ENCODE measurements at places on chromosomes 1 and 21.

GRCh38 chr1:184840596-184840995, 85.9 kb upstream of the EDEM3 start:
- DNase-seq, result no peak

- DNase-seq, result no peak
Measured at GRCh38 chr1:951364-951763, 7.7 kb downstream of the NOC2L start.

DNA sequence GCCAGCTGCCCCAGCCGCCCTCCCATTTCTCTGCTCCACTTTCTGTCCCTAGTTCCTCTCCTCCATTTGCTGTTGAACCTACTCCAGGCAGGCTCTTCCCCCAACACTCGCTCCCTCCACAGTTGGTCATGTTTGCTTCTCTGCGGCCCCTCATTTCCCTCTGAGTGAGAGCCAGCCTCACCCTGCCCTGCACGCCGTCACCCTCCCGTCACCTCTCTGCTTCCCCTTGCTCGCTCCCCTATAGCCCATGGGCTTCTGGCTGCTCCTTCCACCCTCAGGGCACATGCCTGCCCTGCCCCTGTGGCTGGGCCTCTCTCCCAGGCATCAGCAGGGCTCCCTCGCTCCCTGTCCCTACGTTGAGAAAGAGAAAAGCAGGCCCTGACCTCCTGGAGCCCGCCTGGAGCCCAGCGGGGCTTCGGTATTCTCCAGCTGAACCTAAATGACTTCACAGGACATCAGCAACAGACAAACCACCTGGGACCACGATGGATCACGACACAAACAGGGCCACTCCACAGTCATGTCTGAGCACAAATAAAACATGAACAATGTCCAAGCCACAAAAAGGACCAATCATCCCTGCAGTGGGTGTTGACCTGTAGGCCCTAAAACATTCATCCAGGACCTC, 13.3 kb upstream of the THEMIS2 start:
- DNase-seq, result no peak

GRCh38 chr1:25178917-25179561, 53.3 kb downstream of the SYF2 start:
- DNase-seq, result no peak

DNA sequence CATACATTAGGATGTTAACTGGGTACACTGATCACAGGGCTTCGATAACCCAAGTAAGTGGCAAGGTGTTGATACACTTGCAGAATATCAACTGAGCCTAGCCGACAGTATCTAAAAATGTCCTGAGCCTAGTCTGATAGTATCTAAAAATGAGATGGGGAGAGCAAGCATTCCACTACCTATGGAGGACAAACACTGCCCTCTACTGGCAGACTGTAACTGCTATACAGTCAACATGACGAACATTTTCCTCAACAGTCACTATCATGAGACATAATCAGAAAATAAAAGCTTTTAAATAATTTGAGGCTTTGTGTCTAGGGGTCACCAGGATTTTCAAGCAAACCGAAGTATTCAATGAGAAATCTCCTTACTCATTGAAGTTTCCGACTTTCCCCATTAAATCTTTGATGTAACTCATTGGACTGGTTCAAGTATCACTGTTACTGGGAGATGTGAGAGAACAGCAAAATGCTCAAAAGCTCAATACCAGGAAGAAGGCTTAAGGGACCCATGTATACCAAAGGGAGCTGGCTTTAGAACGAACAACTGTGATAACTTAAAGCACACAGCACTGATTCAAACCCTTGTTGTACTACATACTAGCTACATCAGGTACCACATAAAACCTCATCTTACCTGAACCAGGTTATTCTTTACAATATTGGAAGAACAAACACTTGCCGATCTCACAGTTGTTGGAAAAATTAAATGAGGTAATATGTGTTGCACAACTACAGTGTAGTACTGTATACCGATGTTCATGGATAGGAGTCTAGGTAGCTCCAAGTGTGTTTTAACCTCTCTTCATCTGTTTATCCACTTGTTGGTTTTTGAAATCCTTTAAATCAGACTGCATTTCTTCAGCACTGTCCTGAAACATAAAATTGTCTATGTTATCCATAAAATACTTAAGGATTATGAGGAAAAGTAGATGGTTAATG, 31.1 kb upstream of the SLC45A3 start:
- peak; percentile 22 for DNase-seq

DNA sequence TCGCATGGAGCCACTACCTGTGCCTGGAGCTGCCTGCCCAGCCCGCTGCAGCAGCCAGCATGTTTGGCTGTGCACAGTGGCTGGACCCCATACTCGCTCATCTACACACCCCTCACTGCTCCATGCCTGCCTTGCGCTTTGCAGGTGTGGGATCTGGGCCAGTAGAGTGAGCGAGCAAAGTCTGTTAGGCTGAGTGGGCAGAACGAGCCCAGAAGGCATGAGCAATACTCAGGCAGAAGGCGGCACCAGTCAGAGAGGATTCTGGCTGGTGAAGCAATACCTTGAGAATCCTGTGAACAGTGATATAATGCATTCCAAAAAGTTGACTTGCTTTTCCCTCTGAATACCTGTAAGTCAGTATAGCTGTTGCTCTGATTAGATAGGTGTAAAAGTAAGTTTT, 816.4 kb downstream of the KCNT2 start:
- DNase-seq, result no peak

DNA sequence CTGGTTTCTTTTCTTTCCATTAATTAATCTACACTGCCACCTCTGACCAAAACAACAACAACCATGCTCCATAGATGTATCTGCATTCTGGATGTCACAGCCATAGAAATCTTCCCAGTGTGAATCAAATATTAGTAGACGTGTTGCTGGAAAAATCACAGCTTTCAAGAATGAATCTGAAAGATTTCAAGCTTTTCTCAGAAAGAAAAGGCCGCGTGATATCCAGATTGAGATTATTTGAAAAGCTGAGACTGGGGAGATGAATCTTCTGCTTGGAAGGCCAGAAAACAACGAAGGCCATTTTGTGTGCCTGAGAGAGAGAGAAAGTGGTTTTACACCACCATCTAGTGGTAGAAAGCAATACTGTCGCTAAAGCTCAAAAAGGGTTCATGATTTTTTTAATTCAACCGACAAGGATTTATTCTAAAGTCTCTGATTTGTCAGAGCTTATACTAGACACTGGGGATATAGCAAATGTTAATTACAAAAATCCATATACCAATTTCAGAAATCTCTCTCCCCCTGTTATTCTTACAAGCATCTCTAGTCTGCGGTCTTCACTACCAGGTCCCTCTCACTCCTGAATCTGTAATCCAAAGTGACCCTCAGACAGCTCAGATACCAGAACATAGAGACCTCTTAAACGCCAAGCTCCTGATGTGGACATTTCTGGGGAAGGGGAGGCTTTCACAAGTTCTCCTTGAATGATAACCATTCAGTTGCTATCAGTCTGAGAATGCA, 87.5 kb upstream of the SGIP1 start:
- peak; percentile 15 for DNase-seq

DNA sequence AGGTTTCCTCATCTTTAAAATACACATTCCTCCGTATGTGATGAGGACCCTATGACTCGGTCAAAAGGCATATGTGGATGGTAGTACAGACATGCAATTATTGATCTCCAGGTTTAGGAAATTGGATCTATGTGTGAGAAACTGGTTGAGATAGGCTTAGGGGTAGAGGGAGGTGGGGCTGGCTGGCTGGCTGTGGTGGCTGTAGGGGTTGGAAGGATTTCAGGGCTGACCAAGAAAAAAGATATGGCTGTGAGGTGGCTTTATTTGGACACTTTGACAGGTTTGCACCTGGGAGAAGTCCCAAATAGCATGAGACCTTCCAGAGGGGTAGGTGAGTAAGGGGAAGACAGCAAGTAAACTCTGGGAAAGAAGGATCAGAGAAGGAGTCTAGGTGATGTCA, 39.6 kb upstream of the ADAM30 start:
- no peak for DNase-seq

GRCh38 chr1:206979379-206980043, 9.3 kb upstream of the FCAMR start:
- DNase-seq, result no peak

GRCh38 chr1:177959811-177960515, 9.9 kb downstream of the SEC16B start:
- no peak for DNase-seq

DNA sequence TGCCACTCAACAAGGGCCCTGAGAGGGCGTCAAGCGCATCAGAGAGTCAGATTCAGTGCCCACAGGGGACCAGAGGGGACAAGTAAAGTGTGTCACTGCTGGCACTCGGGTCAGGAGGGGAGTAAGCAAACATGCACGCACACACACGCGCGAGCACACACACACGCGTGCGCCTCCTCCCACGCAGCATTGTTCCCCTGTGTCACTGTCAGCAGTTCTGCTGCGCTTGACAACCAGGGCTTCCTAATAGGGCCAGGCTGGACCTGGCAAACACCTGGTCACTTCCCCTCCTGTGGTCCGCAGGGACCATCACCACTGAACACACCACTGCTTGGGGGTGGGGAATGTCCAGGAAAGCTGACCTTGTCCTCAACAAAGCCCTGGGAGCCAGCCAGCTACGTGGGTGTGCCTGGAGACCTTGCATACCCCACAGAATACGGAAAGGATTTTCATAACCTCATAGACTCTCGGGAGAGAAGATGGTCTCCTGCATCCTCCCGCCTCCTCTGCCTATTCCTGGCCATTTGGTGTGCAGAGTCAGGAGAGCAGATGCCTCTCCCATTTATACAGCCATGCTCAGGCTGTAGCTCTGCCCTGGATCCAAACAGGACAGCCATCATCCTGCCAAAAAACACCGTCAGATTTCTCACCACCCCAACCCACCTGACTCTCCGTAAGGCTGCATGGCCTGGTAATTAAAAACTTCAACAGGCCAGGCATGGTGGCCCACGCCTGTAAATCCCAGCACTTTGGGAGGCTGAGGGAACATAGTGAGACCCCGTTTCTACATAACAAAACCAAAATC, 73.2 kb downstream of the SSBP3 start:
- no peak for DNase-seq

DNA sequence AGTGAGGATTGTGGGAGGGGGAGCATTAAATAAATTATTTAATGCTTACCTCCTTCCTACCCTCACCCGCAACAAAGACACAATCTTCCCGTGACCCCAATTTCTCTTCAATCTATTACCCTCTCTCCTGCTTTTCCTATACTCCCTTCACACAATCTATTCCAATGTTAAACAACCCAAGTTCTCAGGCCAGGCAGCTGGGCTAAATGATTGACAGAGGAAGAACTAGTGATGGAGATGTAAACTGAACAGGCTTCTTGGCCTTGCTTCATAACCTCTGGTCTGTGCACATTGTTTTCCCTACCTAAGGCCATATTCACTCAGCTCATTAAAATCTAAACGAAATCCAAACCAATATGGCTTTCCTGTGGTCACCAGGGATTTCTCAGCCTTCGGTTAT, 3.9 kb upstream of the RCC1 start:
- DNase-seq, result no peak

DNA sequence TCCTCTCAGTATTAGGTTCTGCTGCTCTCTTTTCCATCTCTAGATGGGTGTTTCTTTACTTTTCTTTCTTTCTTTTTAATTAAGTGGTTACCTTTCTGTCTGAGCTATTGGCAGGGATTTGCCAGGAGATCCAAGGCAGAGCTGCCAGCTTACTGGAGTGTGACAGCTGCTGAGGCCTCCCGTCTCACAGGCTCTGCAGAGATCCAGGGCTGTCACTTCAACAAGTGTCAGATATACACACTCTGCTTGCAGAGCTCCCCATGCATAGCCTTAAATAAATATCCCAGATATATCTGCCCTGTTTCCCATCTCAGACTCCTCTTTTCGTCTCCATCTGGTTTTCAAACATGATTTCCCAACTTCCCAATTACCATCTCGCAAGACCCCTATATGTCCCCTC, 124.3 kb downstream of the NOS1AP start:
- DNase-seq, result no peak
